ENCODE measurements at places on chromosomes 13 and 19. TPM values are rescaled to one million over a fixed set of nuclear protein-coding genes. Genes with fewer than 3 reads are reported as not detected.

- no peaks in the 10 kb centered on the region for H3K36me3 ChIP-seq
- no peaks in the 10 kb centered on the region for H3K27me3 ChIP-seq
- DNase-seq: no peak
- no peak overlapping the region for H3K4me3 ChIP-seq
- H3K27ac ChIP-seq: no peak overlapping the region
These were observed 144.6 kb downstream of the NBEA start for GRCh38 chr13:35086667-35087066.

DNA sequence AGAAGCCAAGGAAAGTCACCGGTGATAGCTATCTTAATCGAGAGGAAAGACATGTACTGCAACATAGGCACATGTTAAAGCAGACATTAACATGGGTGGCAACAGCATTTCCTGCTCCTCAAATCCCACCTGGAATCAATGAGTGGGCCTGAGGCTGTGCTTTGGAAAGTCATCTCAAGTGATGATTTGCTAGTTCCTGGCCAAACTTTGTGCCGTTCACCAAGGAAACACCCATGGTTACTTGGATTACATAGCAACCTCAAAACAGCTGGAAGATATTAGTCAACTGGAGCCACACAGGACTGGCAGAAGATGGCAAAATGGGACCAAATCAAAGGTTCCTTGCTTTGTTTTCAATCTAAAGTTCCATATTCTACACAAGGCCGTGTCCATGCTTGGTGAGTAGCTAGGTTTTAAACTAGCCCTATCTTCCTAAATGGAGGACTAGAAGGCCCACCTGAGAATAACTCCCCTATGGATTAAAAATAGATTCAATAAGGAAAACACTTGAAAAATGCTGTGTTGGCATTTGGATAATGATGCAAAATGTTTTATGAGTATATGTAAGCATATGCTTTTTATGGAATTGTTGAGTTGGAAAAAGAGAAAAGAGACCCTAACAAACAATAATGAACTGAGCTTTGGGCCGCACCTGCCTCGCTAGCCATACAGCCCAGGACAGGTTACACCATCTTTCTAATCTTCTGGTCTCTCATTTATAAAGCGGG is 144.5 kb downstream of the RGCC start:
- no peak overlapping the region for H3K4me3 ChIP-seq
- no peak overlapping the region for H3K27ac ChIP-seq
- H3K4me1 ChIP-seq: no peaks in the 10 kb centered on the region

DNA sequence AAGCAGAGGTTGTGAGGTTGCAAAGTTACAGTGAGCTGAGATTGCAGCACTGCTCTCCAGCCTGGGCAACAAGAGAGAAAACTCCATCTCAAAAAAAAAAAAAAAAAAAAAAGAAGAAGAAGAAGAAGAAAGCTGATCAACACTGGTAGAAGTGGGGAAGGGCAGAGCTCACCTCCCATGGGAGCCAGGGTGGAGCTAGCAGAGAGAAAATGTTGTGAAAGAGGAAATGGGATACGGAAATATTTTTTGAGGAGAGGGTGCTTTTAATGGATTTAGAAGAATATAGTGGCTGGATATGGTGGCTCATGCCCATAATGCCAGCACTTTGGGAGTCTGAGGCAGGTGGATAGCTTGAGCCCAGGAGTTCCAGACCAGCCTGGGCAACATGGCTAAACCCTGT is 6.8 kb downstream of the GPR42 start:
- H3K4me3 ChIP-seq: no peak overlapping the region
- no peak overlapping the region for H3K27ac ChIP-seq
- no peak for DNase-seq
- no peaks in the 10 kb centered on the region for H3K36me3 ChIP-seq

DNA sequence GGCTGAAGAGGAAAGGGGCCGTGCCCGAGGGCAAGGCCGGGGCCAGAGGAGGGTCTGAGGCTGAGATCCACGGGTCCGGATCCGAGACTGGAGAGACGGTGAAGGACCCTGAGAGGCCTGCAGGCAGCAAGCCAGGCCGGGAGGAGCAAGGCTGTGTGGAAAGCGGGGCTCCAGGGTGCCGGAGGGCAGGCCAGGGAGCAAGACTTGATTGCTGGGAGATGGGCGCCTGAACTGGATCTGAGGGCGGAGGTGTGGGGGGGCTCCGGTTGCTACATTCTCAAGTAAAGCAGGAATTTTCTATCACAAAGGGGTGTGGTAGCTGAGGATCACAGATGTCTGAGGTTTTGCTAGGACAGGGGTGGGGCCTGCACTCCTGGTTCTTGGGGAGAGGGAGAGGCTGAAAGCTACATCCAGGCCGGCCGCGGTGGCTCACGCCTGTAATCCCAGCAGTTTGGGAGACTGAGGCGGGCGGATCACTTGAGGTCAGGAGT is 3.8 kb downstream of the MAMSTR start:
- H3K27ac ChIP-seq: peak overlapping the region; percentile 81
- DNase-seq: peak; percentile 51
- H3K4me1 ChIP-seq: peaks cover 58% of the 10 kb centered on the region
- H3K27me3 ChIP-seq: no peaks in the 10 kb centered on the region

GRCh38 chr13:27271570-27272096 is 1.0 kb downstream of the RASL11A start:
- no peak for DNase-seq
- peak overlapping the region; percentile 21 for H3K27ac ChIP-seq
- no peaks in the 10 kb centered on the region for H3K27me3 ChIP-seq
- peaks cover 37% of the 10 kb centered on the region for H3K4me1 ChIP-seq

Gene TEX101
- total RNA-seq: 93.3 TPM

DNA sequence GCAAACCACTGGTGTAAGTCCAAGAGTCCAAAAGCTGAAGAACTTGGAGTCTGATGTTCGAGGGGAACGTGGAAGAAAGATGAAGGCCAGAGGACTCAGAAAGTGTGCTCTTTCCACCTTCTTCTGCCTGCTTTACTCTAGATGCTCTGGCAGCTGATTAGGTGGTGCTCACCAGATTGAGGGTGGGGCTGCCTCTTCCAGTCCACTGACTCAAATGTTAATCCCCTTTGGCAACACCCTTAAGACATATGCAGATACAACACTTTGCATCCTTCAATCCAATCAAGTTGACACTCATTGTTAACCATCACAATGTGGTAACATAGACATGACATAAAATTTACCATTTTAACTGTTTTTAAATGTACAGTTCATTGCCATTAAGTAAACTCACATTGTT is 249.5 kb downstream of the COG6 start:
- H3K27ac ChIP-seq: no peak overlapping the region
- no peaks in the 10 kb centered on the region for H3K4me1 ChIP-seq
- no peaks in the 10 kb centered on the region for H3K36me3 ChIP-seq
- no peaks in the 10 kb centered on the region for H3K27me3 ChIP-seq
- no peak overlapping the region for H3K4me3 ChIP-seq

Gene ALOX5AP
- total RNA-seq: 2.5 TPM

Data from testis (tissue), 5 donors.